COLO829 (cell line): ENCODE measurements at places on chromosomes 13 and 19.

- no peak for DNase-seq
These were observed 4.4 kb upstream of the PRX start for GRCh38 chr19:40417643-40417981.

DNA sequence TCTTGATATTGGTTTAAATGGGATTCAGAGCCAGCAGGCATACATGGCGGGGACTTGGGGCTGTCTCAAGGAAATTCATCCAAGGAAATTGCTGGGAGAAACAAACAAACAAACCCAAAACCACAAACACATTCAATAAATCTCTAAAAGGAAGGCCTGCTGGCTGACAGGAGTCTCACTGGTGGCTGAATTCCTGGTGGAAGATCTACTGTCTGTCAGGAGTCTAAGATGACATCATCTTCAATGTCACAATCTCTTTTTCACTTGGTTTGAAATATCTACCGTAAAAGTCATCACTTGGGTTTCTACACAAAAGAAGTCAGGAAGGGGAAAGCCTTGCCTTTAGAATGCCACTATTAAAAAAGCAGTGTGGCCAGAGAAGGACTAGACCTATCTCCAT is 87.9 kb downstream of the KLF5 start:
- DNase-seq, result no peak

- DNase-seq, result no peak
These were observed 10.4 kb downstream of the EXOSC8 start for GRCh38 chr13:37011002-37011401.

DNA sequence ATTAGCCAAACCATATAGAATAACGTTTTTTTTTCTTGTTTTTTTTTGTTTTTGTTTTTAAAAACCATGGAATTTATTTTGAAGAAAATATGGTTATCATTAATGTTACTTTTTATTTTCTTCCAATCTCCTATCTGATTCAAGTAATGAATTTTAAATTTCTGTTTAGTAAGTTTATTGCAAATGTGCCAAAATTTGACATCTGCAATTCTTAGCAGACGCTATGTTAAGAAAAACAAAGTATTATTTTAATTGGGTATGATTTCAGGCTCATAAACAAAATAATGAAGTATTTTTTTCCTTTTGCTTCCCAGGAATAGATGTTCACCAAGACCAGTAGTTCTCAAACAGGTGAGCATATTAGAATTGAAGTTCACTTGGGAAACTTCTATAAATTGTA is 63.1 kb downstream of the POSTN start:
- DNase-seq, result no peak

GRCh38 chr13:48110132-48110868 is 15.4 kb upstream of the MED4 start:
- no peak for DNase-seq

- no peak for DNase-seq
These were observed 10.9 kb upstream of the GAS6 start for GRCh38 chr13:113874579-113875428.

DNA sequence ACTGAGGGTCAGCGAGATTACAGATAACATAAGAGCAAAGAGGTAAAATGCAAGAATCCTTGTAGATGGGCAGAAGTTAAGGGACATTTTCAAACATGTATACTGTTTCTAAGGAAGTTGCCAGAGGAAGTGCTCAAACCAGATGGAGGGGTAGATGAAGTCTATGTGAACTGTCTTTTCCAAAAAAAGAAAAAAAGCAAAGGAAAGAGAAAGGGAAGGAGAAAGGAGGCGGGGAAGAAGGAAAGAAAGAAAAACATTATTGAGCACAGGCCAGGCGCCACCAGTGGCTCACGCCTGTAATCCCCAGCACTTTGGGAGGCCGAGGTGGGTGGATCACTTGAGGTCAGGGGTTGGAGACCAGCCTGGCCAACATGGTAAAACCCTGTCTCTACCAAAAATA is 5.3 kb downstream of the DMAC2 start:
- no peak for DNase-seq

GRCh38 chr19:10254244-10254643 is 2.2 kb downstream of the MRPL4 start:
- DNase-seq, result no peak

DNA sequence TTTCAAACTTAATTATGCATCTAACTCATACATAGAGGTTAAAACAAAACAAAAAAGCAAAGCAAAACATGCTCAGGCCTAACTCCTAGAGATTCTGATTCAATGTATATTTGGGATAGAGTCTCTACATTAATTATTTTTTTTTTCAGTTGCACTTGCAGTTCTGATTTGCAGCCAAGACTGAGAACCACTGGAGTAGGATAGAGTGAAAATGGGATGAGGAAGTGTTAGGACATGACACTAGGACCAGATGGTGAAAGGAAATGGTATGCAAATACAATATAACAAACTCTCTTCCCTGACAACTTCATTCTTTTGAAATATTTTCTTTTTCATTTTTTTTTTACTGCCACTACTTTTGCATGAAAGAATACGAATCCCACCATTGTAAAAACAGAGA is 1.8 kb downstream of the CCDC122 start:
- no peak for DNase-seq

GRCh38 chr13:68993154-68993553 is 1114.5 kb upstream of the ATXN8OS start:
- DNase-seq, result no peak
